GDM1 (cell line): ENCODE measurements at places on chromosomes 1 and 21.

- DNase-seq: no peak
These were observed 87.3 kb upstream of the KAZN start for GRCh38 chr1:14511166-14511680.

DNA sequence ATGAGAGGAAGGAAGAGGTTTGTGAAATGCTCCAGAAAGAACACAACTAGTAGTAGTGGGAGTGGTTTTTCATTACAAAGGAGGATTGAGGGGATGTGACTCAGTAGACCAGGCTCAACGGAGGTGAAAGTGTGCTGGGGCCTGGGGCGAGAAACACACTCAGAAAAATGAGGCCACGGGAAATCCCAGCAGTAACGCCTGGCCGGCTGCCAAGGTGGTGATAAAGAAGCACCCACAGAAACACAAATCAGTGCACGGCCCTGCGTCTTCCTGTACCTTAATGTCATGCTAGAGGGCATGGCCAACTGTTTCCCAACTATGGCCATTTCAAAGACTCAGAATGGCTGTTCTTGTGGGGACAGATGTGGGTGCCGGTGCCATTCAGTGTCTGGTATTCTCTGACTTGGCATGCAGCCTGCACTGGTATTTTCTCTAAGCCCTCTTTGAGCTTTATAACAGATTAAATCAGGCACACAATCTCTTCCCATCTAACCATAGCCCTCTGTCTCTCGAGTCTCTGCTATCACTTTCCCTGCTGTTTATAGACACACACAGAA is 38.2 kb downstream of the URB2 start:
- DNase-seq: no peak

GRCh38 chr1:229778794-229779193 is 152.7 kb downstream of the URB2 start:
- DNase-seq: no peak

GRCh38 chr1:174248041-174248440 is 88.7 kb downstream of the RABGAP1L start:
- no peak for DNase-seq

DNA sequence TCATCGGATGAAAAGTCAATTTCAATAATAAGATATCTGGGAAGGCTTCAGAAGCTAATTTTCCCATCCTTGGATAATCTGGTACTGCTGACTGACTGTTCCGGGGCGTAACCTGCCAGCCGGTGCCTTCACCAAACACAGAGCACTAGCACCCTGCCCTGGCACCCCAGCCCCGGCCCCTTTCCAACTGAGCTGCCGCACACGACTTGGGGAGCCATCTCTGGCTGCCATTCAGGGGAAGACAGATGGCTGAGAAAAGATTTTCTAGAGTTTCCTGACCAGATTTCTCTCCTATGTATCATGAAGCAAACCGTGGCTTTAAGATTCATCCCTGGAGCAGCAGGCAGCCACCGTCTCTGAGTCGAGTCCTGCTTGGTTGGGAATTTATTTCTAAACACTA is 96.0 kb upstream of the SYT6 start:
- DNase-seq: no peak

- no peak for DNase-seq
These were observed 49.9 kb upstream of the TMPRSS2 start for GRCh38 chr21:41557884-41558283.

DNA sequence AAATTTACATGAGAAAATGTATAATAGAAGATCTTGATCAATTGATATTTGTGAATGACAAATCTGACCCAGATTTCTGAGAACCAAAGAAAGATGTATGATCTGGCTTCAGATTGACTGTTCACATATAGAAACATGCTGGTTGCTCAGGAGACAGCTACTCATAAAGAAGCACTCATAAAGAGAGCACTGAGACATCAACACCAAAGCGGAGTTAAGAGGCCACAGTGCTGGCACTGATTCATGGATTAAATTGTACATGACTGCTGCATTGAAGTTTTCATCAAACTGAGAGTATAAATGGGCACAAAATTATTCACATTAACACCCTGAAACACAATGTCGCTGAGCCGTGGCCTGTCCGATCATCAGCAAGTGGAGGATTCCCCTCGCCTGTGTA is 46.2 kb downstream of the SH3GLB1 start:
- DNase-seq: no peak

GRCh38 chr1:99352821-99353220 is 88.5 kb downstream of the PLPPR4 start:
- no peak for DNase-seq

- no peak for DNase-seq
These were observed 5.2 kb downstream of the ADAMTS5 start for GRCh38 chr21:26961698-26962097.

DNA sequence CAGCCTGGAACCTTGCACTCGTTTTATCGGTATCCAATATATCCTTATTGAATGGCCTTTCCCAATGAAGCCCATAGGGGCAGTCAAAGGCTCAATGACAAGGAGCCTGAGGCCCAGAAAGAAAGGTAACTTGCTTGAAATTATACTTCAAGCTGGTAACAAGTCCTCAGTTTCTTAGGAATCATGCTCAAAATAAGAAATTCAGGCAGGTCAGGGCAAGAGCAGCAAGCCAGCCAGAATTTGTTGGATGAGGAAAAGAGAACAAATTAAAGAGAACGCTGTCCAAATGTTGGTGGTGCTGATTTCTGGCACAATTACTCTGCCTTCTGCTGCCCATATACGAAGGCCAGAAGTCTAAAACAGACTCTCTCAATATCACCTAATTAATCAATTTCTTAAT is 77.6 kb downstream of the DDX20 start:
- no peak for DNase-seq
